ENCODE measurements at places on chromosomes 7 and 10.
A peak's percentile ranks its signal among the peaks of the same experiment; 100 is the strongest.

- DNase-seq, result no peak
Measured at GRCh38 chr10:4586776-4587175, 239.2 kb upstream of the AKR1E2 start.

DNA sequence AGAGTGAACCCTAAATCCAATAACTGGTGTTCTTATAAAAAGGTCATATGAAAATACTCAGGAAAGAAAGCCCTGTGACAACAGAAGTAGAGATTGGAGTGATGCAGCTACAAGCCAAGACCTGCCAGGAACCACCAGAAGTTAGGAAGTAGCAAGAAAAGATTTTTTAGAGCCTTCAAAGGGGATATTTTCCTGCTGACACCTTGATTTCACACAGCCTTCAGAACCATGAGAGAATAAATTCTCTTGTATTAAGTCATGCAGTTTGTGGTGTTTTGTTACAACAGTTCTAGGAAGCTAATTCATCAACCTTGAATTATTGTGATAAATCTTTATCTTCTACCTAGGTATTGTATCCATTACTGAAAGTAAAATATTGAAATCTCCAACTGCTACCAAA lies 81.0 kb downstream of the HYCC1 start:
- DNase-seq, result no peak

- DNase-seq, result no peak
Measured at GRCh38 chr7:71961283-71961682, 450.9 kb downstream of the CALN1 start.

- DNase-seq, result no peak
Measured at GRCh38 chr10:821322-821721, 110.2 kb downstream of the LARP4B start.

DNA sequence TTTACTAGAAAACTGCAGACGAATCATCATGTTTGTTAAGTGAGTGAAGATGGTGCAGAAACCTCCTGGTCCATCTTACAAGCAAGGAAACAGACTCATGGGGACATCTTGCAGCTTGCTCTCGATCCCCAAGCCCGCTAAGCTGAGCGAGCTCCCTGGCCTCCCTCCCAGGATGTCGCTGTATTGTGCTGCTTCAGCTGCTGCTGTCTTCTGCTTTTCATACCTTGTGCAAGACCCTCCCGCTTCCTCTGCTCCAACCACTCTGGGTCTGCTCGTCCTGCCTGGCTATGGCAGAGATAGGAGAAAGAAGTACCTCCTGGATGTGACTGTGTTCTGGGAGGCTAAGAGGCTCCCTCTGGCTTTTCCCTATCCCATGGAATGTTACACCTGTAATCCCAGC lies 285.2 kb upstream of the FZD8 start:
- no peak for DNase-seq

GRCh38 chr7:99219985-99220384 lies 12.1 kb upstream of the KPNA7 start:
- DNase-seq, result no peak

- DNase-seq, result no peak
Measured at GRCh38 chr7:114481999-114482398, 67.4 kb downstream of the FOXP2 start.

- DNase-seq, result peak; percentile 30
Measured at GRCh38 chr10:113666682-113667252, 2.9 kb upstream of the NRAP start.

All from activated T-cell treated with anti-CD3 and anti-CD28 coated beads, Interleukin-2, amount 50 U/mL, for 72 hours (primary cell).